Motor neuron (in vitro differentiated cells): ENCODE measurements at places on chromosomes 7 and 10.

DNA sequence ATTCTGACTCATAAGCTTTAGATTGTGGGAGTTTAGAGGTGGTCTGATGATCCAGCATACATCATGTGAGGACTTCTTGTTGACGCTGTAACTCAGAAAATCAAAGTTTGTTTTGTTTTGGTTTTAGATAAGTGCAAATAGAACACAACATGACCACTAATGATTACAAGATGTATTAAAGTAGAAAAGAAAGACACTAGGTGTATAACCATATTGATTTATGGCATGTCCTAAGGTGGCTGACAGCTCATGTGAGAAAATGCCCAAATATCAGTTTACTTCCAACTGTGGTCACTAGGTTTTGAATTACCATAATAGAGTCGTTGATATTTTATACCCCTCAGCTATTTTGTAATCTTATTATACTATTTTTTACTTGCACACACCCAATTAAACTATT, 1131.4 kb upstream of the PHF14 start:
- no peak for ATAC-seq

GRCh38 chr10:129498680-129499079, 31.6 kb downstream of the MGMT start:
- no peak for ATAC-seq

GRCh38 chr7:46660402-46660980, 739.4 kb upstream of the IGFBP3 start:
- ATAC-seq: no peak

DNA sequence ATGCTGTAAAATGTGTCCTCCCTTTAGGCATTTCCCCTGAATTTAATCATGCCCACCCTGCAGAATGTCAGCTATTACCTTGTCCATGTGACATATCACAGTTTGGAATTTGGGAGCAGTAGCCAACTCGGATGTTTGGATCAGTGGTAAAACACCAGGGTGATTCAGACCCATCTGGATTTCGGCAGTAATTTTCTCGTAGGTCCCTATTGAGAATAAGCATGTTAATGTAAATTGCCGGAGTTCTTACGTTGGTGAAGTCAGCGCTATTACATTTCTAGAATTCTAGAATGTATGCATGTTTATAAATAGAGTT, 44.1 kb downstream of the HGF start:
- ATAC-seq: peak; percentile 83

DNA sequence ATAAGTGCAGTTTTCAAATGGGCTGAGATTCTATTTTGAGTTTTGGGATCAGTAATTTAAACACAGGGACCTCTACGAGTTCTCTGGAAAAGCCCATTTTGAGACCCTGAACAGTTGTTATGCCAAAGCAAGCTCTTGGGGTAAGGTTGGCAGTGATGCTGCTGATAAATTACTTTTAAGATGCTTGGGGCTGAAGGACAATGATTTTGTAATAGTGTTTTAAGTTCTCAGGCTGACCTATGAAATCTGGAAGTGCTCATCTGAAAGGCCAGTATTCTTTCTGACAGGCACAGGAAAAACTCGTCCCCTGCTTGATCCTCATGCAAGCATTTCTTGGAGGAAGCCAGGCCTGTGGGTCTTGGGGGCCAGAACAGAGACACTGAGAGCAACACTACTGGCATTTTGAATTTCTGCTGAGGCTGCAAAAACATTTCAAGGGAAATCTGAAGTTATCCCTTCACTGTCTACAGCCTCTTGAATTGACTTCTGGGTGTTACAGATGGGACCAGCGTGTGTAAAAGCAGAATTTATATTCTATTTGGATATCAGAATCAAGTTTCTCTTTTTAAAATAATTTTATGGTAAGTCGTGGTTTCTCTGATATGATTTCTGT, 79.7 kb downstream of the AUTS2 start:
- ATAC-seq: peak; percentile 28

DNA sequence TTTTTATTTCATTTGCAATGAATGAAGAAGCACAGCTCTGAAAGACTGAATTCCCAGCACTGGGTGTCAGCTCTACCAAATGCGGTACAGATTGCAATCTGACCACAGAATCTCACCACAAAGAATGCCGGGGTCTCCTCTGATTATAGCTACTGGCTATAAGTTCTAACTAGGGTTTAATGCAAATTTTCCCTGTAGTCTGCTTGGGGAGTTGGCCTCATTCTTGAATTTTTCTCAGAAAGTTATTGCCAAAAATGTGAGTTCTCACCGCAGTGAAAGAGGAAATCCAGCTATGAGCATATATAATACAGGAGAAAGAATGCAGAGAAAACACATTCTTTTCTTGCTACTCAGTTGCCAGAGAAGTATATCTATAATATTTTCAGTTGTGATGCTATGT, 1255.7 kb upstream of the LRRTM3 start:
- ATAC-seq: no peak

- ATAC-seq: no peak
Observed at GRCh38 chr10:8615118-8615517, 560.6 kb downstream of the GATA3 start.

DNA sequence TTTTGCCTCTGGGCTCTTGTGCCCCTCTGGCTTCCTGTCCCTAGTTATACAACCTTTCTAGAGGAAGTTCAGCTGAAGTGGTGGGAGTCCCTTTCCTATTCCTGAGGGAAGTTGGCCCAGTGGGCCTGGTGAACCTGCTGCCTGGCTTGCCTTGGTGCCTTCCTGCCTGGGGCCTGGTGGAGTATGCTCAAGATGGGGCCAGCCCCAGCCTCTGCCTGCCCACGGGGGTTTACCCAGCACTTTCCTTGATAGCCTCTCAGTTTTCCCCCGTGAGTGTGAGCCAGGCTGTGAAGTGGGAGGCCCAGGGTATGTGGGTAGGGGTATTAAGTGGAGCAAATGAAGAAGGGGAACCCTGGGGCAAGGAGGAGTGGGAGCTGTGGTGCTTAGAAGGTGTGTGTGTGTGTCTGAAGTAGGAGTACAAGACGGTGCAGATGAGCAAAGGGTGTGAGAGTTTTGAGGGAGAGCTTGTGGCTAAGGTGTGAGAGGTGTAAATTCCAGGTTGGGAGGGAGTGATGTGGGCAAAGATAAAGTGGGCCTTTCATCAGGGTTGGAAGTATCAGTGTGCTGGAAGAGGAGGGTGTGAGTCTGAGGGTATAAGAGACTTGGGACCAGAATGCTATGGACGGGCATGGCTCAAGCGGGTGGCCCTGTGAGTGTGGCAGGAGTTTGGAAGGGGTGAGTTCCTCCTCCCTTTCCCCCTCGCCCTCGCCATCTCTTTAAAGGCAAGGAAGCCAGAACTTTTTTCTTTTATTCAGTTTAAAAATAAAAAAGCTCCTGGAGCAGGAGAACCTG, 10.9 kb upstream of the PAX2 start:
- ATAC-seq: no peak

- no peak for ATAC-seq
Observed at GRCh38 chr7:34013421-34013820, 108.1 kb downstream of the BMPER start.

GRCh38 chr7:133941496-133941895, 185.6 kb upstream of the LRGUK start:
- ATAC-seq: no peak

DNA sequence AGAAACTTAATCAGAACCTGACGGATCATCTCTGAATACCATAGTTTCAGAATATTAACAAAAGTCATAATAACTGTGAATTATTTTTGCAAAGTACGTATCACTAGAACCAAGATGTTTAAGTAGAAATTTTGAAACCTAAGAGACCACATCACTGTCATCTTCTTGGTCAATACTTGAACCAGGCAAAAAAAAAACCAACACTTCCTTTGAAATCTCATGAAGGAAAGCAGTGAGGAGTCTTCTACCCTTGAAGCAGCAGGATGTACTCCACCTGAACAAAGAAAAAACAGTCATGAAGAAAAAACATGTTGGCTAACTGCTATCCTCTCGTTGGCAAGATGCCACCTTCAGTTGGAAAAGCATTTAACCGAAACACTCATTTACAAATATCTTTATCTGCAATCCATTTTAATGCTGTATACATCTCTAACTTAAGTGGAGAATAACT, 82.4 kb downstream of the SRPK2 start:
- no peak for ATAC-seq
